ENCODE measurements at places on chromosomes 2 and 18.

- no peak for DNase-seq
Measured at GRCh38 chr2:211454679-211455078, 898.3 kb downstream of the CPS1 start.

DNA sequence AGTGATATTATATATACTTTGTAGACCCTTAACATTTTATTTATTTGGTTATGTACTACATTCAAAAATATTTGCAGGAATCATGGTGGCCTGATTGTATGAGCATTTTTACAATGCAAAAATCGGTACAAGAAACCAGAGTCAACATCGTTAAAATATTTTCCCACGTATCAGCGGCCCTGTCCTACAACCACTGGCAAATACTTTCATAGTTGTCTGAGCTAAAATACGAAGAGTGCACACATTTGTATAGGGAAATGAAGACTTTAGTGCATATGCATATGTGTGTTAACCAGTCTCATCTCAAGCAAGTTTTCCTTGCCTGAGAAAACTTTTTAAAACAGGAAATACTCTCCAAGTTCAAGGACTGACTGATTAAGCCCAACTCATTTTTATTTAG is 35.9 kb downstream of the CCDC102B start:
- no peak for DNase-seq

DNA sequence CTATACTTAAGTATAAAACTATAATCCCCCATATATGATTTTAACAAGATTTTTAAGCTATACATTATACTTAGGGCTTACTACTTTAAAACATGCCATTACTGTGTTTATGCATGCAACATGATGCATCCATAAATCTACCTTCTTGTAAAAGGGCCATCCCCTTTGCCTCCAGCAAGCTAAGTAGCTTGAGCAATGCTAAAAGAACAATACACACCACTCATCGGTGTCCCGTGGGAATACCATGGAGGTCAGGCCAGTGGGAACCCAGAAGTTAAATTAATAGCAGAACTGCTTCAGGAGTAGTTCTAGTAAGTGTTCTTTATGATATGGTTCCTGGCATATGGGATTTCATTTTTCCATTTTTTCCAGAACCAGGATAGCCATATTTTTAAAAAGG is 37.8 kb downstream of the SH3RF3 start:
- no peak for DNase-seq

- no peak for DNase-seq
Measured at GRCh38 chr18:53534695-53535094, 689.8 kb downstream of the MBD2 start.

GRCh38 chr18:39751921-39752320 is 2186.3 kb upstream of the CELF4 start:
- no peak for DNase-seq

DNA sequence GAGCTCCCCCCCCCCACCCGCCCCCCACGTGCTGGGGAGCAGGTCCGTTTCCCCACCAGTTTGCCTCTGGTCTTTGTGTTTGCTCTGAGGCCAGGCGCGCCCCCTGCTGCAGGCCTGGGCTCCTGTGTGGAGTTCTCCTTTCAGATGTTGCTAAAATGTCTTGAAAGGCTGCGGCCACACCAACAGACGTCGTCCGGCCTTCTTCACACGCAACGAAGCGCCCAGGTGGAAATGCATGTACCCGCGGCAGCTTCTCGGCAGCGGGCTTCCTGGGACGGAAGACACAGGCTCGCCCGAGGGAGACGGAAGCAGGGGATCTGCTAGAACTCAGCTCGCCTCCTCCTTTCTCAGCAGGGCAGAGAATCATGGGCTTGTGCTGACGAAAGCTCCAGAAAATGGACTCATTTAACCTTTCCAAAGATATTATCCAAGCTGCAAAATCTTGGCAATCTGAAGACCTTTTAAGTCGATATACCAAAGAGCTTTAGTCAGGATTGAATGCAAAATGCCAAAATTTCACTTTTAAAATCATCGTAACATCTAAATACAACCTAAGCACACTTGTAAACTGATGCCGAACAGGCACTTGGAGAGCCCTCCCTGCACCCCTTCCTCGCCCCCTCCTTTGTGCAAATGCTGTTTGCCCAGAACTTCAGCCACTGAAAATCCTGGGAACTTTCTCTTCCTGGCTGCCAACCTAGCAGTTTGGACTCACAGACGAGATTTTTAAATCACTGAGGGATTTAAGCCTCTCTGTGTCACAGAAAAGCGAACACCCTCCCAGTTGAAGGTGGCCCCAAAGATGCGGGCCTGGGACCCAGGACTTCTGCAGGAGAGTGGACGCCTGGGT is 125.5 kb upstream of the ZNF516 start:
- DNase-seq, result no peak

GRCh38 chr2:56416500-56417176 is 232.8 kb downstream of the CCDC85A start:
- no peak for DNase-seq

DNA sequence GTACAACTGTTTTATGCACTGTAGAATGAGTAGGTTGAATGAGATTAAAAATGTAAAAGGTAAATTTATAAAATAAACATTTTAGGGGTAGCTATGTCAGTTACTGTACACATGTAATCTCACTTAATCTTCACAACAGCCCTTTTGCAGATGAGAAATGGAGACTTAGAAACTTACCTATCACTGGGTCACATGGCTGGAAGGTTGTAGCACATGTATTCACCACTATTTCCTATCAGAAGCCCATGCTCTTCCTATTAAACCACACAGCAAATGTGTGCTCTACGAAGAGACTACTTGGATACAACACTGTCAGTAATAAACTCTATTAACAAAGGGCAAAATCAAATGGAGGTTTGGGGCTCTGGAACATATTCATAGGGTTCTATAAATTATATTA is 60.5 kb downstream of the VWC2L start:
- no peak for DNase-seq

DNA sequence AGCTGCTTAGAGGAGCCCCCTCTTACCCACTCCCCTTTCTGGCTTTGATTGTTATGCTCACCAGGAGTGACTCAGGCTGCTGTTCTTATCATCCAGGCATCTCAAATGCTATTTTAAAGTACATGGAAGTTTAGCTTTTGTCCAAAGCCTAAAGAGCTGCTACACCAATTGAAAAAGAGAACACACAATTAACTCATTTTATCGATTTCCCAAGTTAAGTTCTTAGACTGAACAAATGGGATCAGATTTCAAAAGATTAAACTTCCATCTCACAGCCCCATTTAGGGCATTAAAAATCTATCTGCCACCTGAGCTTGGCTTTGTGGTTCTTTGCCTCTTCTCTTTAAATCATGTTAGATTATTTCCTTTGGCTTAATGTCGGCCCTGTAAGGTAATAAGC is 81.2 kb downstream of the MYO5B start:
- no peak for DNase-seq

DNA sequence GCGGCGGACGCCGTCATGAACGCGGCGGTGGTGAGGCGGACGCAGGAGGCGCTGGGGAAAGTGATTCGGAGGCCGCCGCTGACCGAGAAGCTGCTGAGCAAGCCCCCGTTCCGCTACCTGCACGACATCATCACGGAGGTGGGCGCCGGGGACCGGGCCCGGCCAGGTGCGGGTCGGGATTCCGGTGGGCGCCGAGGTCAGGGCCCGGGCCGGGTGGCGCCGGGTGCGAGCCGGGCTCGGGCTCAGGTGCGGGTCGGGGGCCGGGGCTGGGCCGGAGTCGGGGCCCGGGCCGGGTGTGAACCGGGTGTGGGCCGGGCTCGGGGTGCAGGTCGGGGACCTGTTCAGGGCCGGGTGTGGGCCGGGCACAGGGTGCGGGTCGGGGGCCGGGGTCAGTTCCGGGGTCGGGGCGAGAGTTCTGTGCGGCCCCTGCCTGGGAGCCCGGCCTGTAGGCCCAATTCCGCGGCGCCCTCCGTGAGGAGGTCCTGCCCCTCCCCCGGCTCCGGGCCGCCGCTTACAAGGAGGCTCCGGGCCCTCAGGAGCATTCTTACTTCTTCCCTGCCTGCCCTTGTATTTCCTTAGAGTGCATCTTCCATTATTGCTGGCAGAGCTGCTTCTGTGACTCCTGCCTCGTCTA is 447 bp downstream of the TRAF3IP1 start:
- DNase-seq, result no peak

DNA sequence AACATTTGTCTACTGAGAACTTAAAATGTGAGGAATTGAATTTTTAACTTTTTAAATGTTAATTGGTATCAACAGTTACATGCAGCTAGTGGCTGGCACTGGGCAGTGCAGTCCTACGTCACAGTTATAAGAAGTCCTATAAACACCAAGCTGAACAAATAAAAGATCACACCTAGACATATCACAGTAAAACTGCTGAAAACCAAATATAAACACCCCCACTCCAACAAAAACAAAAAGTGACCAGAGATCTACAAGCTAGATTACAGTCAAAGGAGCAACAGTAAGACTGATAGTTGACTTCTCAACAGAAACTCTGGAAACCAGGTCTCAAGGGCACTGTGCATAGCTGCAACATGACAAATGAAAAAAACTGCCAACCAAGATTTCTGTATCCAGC is 19.4 kb downstream of the TLK1 start:
- DNase-seq, result no peak

DNA sequence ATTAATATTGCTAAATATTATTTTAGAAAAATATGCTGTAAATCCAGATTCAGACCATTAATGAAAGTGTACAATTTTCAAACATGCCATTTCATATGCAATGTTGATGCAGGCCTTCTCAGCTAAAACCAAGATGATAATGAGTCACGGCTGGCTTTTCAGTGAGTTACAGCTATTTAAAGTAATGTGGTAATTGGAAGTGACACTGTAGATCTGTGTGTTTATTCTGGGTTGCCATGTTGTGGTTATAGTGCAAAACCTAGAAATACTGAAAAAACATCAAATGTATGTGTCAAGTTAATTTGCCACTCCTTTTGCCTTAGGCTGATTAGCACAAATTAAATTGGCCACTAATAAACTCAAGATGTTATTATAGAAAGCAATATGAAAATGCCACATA is 506.6 kb downstream of the ERBB4 start:
- no peak for DNase-seq

DNA sequence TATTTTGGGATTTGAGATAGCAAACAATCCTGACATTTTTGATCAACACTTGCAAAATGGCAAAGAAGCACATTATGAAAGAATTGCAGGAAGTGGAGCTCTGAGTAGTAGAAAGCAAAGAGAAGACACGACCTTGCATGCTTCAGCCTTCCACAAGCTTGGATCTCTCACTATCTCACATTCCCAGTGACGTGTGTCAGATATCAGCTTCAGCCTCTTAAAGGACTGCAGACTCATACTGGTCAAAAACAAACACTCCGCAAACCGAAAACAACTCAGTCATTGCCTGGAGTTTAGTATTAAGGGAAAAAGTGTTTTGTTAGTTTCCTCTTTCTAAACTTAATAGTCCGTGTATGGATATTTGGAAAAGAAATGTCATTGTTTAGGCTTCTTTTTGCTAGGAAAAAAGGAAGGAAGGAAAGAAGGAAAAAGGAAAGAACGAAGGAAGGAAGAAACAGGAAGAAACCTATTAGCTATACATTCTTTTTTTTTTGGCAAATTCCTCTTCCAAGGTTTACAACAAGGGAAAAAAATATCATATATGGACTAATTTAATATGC is 32.6 kb upstream of the SLC40A1 start:
- DNase-seq, result no peak

DNA sequence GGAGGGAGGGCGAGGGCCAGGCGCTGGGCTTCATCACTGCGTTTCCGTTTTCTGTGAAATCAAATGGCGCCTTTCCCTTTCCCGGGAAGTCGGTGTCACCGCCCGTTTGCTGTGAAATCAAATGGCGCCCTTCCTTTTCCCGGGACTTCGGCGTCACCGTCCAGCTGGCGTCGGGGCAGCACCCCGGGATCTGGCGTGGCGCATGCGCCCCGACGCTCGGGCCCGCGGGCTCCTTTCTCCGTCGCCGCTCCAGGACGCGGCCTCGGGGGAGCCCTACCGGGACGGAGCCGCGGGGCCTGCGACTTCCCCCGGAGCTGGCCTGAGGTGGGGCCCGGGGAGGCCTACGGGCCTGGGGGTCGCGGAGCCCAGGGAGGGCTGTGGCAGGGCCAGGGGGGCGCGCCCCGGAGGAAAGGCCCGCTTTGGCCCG is at the start of gene FAM228A:
TSS of gene FAM228A (plus strand) at position 203 of the 427 bp plus-strand sequence. CDS start 428 bp downstream, outside the sequence.
- DNase-seq, result no peak

Measured in cortex of kidney (tissue), 1 donor.